CD4-positive, CD25-positive, alpha-beta regulatory T cell (primary cell): ENCODE measurements at places on chromosomes 7 and 10.
A peak's percentile ranks its signal among the peaks of the same experiment; 100 is the strongest.

DNA sequence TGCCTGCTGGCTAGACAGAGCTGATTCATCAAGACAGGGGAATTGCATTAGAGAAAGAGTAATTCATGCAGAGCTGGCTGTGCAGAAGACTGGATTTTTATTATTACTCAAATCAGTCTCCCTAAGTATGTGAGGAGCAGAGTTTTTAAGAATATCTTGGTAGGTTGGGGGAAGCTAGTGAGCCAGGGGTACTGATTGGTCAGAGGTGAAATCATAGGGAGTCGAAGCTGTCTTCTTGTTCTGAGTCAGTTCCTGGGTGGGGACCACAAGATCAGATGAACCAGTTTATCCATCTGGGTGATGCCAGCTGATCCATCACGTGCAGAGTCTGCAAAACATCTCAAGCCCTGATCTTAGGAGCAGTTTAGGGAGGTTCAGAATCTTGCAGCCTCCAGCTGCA, 39.8 kb downstream of the FOXI2 start:
- peak; percentile 59 for DNase-seq

DNA sequence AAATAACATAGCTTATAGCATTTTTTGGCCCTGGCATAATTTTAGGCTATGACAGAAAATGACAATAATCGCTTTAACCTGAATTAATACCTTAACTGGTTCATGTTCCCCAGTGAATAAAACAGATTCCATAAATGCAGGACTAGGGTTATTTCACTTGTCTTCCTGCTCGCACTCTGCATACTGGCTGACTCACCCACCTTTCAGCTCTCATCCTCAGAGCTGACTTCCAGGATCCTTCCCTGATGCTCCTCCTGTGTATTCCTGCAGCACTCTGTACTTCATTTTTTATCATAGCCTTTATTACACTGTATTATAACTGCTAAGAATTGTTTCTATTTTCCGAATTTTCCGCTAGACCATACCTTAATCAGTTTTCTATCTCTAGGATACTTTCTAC, 123.7 kb downstream of the AVL9 start:
- DNase-seq, result no peak

GRCh38 chr10:43390759-43391158, 18.2 kb downstream of the HNRNPF start:
- DNase-seq, result peak; percentile 29

GRCh38 chr10:125559210-125559609, 123.8 kb downstream of the TEX36 start:
- DNase-seq, result no peak

DNA sequence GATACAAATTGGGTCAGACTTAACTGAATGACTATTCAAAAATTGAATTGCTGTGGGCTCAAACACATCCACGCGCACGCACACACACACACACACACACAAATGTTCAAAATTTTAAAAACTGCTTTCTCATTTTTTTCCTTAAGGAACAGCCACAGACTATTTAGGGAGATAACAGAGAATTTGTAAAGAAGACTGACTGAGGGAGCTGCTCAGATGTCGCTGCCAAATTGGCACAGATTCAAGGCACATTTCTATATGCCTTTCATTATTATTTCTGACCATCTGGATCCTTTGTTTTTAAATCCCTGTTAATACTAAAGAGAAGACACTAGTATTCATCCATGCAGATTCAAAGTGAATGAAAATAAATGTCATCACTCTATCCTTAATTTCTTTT, 154.8 kb downstream of the DGKB start:
- no peak for DNase-seq

GRCh38 chr10:46232084-46232483, 54.7 kb upstream of the ANTXRL start:
- DNase-seq, result no peak

- no peak for DNase-seq
Measured at GRCh38 chr7:32283546-32283945, 206.6 kb downstream of the LSM5 start.

DNA sequence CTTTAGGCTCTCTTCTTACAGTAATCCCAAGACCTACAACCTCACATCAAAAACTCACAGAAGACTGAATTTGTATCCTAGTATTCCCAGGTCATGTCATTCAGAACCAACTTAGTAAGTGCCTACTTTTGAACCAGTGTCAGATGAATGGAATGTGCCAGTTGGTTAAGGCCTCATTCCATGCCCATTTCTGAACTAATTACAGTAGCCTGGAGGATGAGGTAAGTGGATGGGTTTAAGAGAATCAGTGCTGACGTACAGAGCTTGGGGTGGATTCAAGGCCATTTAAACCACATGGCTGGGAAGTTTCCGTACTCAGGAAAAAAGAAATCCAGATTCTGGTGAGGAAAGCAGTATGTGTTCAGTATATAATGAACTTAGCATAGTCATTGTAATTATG, 21.9 kb upstream of the FOXP2 start:
- no peak for DNase-seq

- DNase-seq, result no peak
Measured at GRCh38 chr7:42222891-42223290, 14.1 kb downstream of the GLI3 start.

- DNase-seq, result no peak
Measured at GRCh38 chr7:74405899-74406512, 47.7 kb upstream of the GTF2IRD1 start.

- DNase-seq, result no peak
Measured at GRCh38 chr7:128380483-128381106, 19.1 kb upstream of the PRRT4 start.

DNA sequence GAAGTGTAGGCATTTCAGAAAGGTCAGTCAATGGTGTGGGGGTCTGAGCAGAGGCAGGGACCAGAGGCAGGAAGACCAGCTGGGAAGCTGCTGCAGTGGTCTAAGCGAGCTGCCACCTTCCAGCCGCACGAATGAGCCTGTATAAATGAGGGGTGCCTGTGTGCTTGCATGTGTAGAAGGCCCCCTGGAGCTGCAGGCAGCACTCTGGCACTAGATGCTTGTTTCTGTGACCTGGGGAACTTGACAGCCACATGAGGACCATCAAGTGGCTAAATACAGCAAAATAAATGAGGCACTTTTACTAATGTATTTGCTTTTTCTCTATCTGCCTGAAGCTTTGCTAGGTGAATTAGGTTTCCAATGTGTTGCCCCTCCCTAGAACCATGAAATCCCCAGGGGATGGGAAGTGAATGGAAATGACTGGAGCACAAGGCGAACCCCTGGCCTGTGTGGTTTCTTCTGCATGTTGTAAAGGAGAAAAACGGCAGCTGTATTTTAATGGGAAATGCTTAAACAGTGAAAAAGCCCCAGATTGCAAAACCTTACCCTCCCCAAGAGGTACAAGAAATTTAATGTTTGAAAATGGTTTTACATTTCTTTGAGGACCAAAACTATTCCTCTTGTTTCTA, 57.7 kb downstream of the PYROXD2 start:
- DNase-seq, result no peak

GRCh38 chr7:158135931-158136330, 451.7 kb downstream of the PTPRN2 start:
- DNase-seq, result no peak

GRCh38 chr10:114256822-114257221, 17.8 kb downstream of the VWA2 start:
- DNase-seq, result no peak

DNA sequence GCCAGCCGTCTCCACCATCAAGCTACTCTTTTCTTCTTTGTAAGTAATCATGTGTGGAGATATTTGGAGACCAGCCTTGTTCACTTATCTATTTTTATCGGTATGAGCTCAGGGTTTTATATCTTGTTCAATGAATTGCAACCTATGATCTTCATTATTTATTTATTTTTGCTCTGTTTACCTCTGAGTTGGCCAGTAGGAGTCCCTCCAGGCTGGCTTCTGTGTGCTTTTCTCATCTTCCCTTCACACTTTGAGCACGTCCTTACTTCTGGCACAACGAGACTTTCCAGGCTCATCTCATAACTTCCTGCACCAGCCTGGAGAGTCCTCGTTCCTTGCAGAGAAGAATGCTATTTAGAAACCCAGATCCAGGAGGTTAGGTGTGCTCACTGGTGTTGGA, 375.8 kb upstream of the PODXL start:
- no peak for DNase-seq

DNA sequence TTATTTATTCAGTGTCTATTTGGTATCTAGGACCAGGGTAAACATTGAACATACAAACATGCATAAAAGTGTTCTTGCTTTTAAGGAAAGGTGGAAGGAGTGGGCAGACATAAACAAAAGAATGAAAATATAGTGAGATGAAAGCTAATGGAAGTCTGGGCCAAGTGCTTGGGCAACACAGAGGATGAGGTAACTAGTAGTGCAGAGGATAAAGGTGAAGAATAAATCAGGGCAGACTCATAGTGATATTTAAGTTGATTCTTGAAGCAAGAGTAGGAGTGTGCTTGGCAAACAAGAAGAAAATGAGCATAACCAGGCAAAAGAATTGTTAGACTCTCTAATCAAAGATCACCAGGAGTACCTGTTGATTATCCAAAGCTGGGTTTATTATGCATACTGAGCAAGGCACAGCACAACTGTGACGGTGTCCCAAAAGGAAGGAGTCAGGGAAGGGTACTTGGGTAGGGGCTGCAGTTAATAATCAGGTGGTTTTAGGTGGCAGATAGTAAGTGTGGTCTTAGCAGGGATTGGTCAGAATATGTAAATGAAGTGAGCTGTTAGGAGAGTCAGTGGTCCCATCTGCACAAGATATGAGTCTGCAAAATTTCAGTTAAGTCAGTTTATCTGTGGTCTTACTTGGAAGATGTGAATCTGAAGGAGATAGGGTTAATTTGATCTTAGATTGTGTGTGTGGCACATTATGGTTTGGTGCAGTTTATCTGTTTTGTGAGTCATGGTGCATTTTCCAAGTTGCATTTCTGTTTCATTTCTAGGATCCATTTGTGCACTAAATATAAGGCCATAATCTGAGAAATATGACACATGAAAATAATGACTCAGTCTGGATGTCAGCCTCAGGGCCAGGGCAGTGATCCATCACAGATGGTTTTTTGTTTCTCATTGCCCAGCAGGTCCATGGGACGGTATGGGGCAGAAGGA, 30.6 kb upstream of the TAX1BP1 start:
- no peak for DNase-seq

GRCh38 chr7:84479059-84479458, 284.5 kb upstream of the SEMA3A start:
- DNase-seq, result no peak

DNA sequence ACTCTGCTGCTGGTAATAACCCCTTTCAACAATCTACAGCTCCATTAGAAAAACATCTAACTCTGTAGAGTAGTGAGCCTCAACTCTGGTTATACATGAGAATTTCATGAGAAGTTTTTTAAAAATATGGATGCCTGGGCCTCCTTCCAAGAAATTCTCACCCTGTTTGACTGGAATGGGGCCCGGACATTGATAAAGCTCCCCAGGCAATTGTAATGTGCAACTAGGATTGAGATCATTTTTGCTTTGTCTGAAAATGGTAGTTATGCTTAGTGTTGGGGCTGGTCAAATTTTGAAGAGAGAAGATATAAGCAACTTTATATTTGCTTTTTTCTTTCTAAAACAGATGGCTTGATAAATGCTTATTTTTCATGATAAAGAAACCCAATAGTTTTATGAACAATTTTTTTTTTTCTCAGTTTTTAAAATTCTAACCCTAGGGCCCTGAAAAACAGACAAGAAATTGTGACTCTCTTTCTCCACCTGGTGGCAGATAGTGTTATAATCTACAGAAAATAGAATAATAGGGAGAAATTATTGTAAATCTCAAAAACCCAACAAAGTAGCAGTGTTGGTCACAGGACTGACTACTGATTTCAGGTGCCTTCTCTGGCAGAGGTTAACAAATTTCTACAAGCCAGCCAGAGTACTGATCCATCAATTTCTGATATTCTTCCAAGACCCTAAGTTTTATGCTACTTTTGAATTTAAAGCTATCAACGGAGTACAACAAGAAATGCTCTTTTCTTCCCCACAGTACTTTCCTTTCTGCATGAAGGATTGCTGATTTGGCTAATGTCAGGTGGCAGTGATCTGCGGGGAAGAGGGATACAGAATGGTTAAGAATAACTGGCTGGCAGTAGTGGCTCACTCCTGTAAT, 174.8 kb downstream of the DKK1 start:
- no peak for DNase-seq

DNA sequence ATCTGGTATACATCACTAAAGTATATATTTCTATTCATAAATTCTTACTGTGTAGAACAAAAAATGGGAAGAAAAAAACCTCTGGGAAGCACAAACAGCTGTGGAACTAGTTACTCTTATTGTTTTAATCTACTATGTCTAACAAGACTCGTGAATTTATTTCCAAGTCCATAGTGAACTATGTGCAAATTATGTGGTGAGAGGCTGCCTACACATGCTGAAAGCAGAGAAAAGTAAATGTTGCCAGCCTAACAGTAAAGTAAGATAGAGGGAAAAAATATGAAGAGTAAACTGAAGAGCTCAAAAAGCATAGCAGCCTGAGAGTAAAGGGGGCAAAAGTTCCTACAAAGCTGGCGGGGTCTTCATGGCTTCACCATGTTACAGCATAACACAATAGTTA, 3.0 kb downstream of the GDI2 start:
- DNase-seq, result no peak

DNA sequence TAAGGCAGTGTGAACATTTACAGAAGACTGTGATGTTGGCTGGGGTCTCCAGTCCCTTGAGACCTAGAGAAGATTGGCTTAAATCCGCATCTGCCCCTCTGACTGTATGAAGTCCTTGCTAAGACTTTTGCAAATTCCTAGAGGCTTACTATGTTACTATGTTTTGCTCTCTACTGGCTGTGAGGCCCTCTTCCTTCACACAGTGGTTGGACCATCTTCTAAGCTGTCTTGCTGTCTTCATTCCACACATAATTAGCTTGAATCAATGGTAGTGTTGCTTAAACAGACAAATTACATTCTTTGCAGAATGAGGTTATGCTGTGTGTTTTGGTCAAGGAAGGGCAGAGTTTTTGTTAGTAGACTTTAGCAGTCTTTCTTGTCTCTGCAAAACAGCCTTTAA, 658.0 kb downstream of the TYW1 start:
- DNase-seq, result no peak

GRCh38 chr10:102287991-102288390, 42.7 kb downstream of the GBF1 start:
- DNase-seq, result no peak

DNA sequence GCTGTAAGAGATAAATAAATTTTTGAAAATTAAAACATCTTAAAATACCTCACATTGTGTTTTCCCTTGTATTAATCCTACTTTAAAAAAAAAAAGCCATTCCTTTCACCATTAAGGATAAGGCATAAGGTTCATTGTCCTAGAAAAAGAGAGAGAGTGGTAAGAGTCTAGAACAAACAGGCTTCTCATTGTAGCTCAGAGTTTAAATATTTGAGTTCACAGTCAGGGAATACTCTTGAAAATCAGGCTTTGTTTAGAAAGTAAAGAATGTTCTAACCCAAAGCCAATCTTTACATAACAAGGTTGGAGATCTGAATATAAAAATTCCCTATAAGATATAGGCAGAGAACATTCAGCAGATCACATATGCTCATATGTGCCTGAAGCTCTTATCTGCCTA, 40.2 kb upstream of the TES start:
- DNase-seq, result no peak

DNA sequence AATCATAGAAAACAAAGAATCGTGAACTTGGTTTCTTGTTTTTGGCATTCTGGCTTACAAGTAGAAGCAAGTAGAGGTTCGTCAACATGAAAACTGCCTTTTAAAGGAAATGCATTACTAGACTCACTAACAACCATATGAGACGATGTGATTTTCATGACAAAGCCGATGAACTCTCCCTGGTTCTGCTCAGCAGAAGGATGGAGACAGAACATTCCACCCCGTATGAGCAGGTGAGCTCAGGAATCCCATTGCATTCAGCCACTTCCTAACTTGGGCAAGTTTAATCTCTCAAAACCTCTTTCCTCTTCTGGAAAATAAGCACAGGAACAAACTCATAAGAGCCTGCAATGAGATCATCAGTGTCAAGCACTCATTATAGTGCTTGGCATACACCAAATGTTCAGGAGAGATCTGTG, 57.4 kb upstream of the SVIL start:
- DNase-seq, result no peak
